H1 (cell line): ENCODE measurements at places on chromosomes 2 and 18. TPM values are rescaled to one million over a fixed set of nuclear protein-coding genes. Genes with fewer than 3 reads are reported as not detected.
A peak's percentile ranks its signal among the peaks of the same experiment; 100 is the strongest.

Gene TOGARAM2
- 0.59 and 1.4 TPM in 2 replicates for total RNA-seq

Gene CDCA7
- 75.7 and 80.4 TPM in 2 replicates for total RNA-seq

Gene MARCHF4
- 2.9 TPM in 2 replicates for total RNA-seq

Gene VRK2
- total RNA-seq, result 27.8 and 28.0 TPM in 2 replicates

Gene TMEM200C
- total RNA-seq, result 8.3 and 9.6 TPM in 2 replicates

Gene ESPNL
- total RNA-seq, result 1.3 and 1.8 TPM in 2 replicates

Gene HK2
- 61.0 and 61.9 TPM in 2 replicates for total RNA-seq

Gene NCKAP5
- 0.46 and 0.86 TPM in 2 replicates for total RNA-seq

Gene PREB
- 51.2 and 54.1 TPM in 2 replicates for total RNA-seq

Gene GREB1
- total RNA-seq, result 41.7 and 43.4 TPM in 2 replicates

Gene CYRIA
- 8.2 and 9.8 TPM in 2 replicates for total RNA-seq

Gene TRIM54
- 3.9 and 4.2 TPM in 2 replicates for total RNA-seq

Gene IL36RN
- total RNA-seq, result not detected in 2 replicates

Gene CYP1B1
- 4.7 and 5.7 TPM in 2 replicates for total RNA-seq

DNA sequence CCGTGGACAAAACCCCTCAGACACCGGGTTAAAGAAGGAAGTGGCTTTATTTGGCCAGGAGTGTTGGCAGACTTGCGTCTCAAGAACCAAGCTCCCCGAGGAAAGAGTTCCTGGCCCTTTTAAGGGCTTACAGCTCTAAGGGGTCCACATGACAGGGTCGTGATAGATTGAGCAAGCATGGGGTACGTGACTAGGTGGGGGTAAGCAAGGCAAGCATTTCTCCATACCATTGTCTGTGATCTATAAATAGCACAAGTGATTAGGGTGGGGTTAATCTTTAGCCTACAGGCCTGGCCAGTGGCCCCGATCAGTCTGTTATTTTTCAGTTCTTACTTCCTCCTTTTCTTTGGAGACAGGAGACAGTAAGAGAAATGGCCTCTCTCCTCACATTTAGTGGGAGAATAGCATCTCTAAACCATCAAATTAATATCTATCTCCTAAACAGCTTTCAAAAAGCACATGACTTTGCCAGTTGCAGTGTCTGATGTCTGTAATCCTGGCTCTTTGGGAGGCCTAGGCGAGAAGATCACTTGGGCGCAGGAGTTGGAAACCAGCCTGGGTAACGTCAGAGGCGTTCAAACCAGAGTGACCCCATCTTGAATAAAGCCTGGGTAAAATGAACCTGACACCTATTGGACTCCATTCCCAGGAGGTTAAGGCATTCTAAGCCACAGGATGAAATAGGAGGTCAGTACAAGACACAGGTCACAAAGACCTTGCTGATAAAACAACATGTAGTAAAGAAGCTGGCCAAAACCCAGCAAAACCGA, 18.3 kb upstream of the CNOT11 start:
- no peak for DNase-seq

- DNase-seq, result no peak
Observed at GRCh38 chr18:72160510-72161445, 383.4 kb downstream of the CBLN2 start.

- DNase-seq, result no peak
Observed at GRCh38 chr2:224196810-224197209, 157.7 kb upstream of the SERPINE2 start.

GRCh38 chr18:33184958-33185357, 255.6 kb downstream of the CCDC178 start:
- DNase-seq, result no peak

GRCh38 chr2:56338232-56338631, 154.4 kb downstream of the CCDC85A start:
- DNase-seq, result no peak

DNA sequence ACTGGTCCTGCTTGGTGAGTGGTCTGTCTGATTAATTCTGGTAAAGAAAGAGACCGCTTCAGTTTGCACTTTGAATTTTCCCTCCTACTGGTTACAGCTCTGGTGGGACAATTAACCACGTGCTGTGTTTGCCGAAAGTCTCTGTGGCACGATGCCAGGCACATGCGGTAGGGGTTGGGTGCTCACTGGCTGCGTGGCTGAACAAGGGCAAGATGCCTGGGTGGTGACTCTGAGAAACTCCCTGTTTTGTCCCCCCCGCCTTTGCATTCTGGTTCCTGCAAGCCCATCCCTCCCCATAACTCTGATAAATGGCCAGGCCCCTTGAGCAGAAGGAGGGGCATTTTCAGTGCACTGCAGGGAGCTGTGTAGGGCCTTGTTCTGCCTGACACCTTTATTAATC, 206.1 kb downstream of the TFCP2L1 start:
- no peak for DNase-seq

DNA sequence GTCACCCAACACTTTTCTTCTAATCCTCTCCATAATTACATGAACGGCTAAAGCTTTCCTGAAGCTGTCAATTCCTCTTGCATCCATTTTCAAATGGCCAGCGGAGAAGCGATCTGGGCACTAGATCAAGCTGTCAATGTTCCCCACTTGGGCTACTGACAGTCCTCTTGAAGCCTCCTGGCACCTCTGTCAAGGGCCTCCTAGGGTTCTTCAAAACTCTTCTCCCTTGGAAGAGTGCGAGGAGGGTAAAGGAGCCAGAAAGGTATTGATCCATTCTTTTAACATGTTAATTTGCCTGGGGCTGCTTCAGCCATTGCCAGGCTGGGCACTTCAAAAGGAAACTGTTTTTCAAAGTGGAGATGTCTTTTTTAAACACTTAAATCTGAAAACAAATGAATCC, 19.8 kb downstream of the EPHA4 start:
- no peak for DNase-seq

DNA sequence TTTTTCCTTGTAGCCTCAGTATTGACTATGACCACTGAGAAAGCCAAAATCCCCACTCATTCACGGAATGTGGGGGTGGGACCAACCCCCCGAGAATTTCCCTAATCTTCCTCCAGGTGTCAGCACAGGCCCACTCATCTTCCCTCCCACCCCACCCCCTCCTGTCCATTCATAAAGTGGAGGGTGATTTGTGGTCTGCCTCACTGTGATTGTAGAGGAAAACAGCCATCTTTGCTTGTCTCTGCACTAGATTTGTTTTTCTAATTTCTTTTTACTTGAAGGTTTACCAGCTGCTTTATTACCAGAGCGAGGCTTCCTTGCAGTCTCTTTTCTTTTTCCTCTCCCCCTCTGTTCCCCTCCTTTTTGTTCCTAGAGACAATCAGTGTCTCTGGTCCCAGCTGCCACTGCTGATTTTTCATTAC, 171.8 kb downstream of the ICOS start:
- DNase-seq, result no peak

- DNase-seq, result peak; percentile 50
Observed at GRCh38 chr18:79857082-79857671, 59.4 kb downstream of the KCNG2 start.

- DNase-seq, result no peak
Observed at GRCh38 chr2:37295469-37296073, 29.1 kb downstream of the PRKD3 start.

DNA sequence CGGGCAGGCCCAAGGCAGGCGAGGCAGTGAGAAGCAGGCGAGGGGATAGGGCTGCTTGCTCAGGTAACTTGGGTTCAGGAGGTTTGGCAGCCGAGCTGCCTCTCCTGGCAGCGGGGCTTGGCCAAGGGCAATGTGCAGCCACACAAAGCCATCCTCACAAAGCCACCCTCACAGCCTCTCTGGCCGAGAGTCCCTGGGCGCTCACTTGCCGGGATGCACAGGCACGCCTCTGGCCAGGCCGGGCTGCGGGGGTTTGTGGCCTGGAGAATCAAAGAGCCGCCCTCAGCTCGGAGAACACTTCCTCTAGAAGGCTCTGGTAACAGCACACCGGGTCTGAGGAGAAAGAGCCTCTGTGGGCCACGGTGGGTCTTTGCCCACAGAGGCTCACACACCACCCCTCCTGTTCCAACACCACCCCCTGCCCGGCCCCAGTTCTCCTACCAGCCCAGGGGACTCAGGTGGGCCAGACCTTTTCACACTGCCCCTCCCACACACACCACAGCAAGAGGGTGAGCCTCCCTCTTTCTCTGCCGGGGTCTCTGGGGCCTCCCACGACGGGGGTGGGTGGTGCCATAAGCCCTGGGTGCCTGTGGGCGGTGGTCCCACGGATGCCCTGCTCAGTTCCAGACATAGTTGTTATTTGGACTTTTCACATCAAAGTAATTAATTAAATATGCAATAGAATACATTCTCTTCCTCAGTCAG, 186.9 kb downstream of the ZFP36L2 start:
- DNase-seq, result no peak

DNA sequence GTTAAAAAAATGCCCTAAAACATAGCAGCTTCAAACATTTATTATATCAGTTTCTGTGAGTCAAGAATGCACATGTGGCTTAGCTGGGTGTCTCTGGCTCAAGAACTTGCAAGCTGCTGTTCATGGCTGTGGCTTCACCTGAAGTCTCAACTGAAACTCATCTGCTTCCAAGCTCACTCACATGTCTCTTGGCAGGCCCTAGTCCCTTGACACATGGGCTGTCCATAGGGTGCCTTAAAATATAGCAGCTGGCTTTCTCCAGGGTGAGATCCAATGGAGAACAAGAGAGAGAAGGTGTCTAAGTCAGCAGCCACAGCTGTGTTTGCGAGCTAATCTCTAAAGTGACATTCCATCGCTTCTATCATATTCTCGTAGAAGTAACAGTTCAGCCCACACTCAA, 152.8 kb downstream of the DSEL start:
- DNase-seq, result no peak

GRCh38 chr2:160063271-160063670, 856 bp upstream of the PLA2R1 start:
- DNase-seq, result no peak

- no peak for DNase-seq
Observed at GRCh38 chr2:194253528-194254259, 1403.3 kb upstream of the SLC39A10 start.

DNA sequence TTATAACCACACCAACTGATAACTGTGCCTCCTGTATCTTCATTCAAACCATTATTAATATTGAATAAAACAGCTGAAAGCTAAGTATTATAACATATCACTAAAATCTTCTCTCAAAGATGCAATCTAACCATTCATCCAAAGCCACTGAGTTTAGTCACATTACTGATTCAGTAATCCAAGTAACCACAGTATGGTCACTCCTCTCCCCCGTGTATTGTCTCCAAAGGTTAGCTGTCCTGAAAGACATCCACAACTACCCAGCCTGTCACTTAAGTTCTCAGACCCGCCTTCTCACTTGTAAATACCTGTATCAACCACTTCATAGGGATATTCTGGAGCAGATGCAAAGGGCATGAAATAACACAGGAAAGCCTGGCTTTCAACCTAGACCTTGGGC, 213.4 kb upstream of the BOD1L2 start:
- DNase-seq, result no peak

GRCh38 chr2:235952714-235953113, 215.5 kb downstream of the GBX2 start:
- DNase-seq, result no peak

GRCh38 chr18:9482790-9483189, 7.5 kb downstream of the RALBP1 start:
- DNase-seq, result no peak

DNA sequence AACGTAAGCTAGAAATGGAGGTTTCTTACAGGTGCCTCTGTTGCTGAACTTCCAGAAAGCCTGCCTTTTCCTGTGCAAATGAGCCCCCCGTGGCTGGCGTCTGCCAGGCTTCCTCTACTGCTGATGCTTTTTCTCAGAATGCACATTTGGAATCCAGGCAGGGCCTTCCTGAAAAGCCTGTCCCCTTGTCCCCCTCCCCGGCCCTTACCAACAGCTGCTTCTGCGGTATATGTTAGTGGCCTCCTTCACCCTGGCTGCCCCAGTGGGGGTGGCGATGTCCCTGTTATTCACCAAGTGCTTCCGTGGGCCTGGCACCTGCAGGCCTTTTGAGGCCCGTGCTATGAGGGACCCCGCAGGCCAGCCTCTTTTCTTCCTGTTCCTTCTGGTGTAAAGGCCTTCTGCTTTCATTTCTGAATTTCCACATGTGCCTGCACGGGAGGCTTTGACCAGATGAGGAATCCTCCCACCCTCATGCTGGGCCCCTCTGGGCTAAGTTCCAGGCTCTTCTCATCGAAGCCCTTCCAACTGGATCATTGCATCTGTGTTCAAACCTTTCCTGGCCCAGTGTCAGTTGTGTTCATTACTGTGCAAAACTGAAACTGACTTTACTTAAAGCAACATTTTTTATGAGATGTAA, 10.4 kb downstream of the CNDP2 start:
- DNase-seq, result no peak

DNA sequence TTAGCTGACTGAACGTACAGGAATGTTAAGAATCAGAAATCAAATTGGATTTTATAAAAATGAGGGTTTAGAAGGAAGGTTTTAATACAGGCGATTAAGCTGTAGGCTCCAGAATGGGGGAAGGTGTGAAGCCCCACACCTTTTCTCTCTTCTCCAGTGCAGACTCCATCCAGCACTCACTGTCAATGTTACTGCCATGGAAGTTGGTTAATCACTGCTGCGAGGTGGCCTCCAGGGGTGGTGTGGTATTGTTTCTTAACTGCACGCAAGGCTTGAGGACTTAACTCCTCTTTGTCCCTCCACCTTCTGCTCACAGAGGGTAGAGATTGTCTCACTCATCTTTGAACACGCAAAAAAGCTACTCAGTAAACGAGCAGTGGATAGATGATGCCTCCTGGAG, 26.9 kb upstream of the YWHAQ start:
- no peak for DNase-seq

GRCh38 chr2:175275539-175275938, 94.0 kb upstream of the ATP5MC3 start:
- no peak for DNase-seq

DNA sequence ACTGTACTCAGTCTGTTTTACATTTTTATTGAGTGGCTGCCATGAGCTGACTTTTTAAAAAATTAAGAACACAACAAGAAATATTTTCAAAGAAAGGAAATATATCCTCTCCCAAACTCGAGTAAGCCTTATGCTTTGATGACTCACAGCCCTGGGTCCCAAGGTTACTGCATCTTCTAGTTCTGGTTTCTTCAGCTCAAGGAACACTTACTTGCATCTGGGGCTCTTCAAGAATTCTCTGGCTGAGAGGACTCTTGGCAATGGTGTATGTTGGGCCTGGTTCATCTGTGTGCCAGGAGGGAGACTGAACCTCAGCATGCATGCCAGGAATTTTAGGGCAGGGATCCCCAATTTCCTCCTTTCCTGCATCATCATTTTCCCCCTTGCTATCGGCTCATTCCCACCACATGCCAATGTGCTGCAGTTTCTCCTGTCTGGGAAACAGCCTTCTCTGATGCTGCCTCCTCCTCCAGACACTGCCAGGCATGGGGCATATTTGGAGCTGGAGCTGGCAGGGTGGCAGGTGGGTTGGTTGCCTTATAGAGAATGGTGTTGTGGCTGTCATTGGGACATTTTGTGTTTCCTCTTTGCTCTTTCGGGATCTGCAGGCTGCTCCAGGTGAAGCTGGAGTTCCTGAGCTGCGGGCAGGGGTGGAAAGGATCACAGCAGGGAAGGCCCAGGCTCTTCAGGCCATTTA, 192.2 kb upstream of the HS6ST1 start:
- DNase-seq, result no peak

DNA sequence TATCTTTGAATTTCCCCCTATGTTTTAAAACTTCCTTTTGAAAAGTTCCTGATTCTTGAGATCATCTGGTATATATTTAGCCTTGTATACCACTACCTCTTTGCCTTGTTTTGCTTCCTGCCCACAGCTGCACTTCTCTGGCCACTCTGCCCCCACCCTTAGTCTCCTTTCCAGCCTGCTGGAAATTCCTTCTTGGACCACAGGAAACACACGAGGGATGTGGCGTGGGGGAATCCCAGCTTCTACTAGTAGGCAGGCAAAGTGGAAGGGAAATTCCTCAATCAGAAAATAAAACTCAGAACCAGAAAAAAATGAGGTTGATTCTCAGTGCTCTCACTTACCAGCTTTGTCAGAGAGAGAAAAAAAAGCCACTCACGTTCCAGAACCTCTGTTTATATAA, 13.4 kb downstream of the IL18RAP start:
- no peak for DNase-seq
